Activated CD8-positive, alpha-beta memory T cell treated with anti-CD3 and anti-CD28 coated beads for 1 hour (primary cell): ENCODE measurements at places on chromosomes 7 and 10.

GRCh38 chr7:105805447-105806019, 70.9 kb downstream of the ATXN7L1 start:
- DNase-seq, result no peak

- no peak for DNase-seq
Observed at GRCh38 chr10:97861097-97861750, 11.6 kb downstream of the GOLGA7B start.

GRCh38 chr7:26467104-26467503, 175.4 kb downstream of the SNX10 start:
- DNase-seq, result no peak

DNA sequence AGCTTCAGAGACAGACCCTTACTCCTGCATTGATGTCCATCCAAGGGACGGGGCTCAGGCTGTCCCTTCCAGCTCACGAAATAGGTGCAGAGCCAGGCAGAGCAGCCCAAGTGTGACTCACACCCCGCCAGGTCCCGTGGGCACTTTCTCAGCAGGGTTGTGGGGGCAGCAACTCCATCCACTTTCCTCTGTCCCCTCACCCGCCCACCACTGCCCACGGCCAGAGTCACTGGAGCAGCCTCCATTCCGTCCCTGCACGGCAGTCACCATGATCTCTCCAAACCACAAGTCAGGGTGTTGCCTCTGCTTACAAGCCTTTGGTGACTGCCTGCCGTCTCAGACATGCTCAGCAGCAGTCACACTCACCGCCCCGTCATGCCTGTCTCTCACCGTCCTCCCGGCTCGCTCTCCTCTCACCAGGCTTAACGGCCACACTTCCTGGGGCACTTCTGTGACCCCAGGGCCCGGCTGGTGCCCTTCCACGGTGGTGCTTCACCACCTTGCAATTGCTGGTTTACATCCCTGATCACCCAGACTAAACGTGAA, 39.3 kb downstream of the CALML3 start:
- no peak for DNase-seq

GRCh38 chr10:69492091-69492745, 41.0 kb downstream of the TSPAN15 start:
- no peak for DNase-seq

DNA sequence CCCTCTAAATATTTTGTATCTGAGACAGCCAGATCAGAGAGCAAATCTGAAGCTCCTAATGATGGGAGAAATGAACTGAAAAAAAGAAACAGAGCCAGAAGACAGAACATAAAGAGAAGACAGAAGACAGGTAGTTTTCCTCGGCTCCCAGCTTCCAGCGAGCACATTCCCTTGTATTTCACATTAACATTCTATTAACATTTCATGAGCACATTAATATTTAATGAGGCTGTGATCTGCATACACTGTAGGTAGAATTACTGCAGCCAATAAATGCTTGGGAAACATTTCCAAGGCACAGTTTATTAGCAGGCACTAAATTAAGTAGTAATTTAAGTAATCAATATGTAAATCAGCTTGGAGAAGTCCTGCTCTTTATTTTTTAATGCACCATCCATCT, 349.9 kb downstream of the ELMO1 start:
- DNase-seq, result no peak

- DNase-seq, result no peak
Observed at GRCh38 chr7:16669581-16669980, 23.6 kb downstream of the BZW2 start.

DNA sequence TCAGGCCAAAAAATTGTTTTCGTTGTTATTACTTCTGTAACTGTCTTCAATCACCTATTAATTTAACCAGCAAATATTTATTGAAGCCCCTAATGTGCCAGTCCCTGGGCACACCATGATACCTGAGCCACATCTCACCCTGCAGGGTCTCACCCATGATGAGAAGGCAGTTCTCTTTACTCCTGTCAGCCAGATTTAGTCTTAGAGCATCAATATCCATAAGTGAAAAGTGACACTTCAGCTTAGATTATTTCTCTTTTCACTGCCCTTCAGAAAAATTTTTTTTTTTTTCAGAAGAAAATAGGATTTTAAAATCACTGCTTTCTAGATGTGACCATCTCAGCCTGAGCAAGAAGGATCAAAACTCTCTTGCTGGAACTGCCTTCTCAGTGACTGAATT, 258.6 kb upstream of the NFE2L3 start:
- no peak for DNase-seq

- no peak for DNase-seq
Observed at GRCh38 chr10:30671026-30671616, 41.6 kb upstream of the LYZL2 start.

GRCh38 chr10:74743401-74743800, 83.0 kb upstream of the KAT6B start:
- DNase-seq, result no peak

DNA sequence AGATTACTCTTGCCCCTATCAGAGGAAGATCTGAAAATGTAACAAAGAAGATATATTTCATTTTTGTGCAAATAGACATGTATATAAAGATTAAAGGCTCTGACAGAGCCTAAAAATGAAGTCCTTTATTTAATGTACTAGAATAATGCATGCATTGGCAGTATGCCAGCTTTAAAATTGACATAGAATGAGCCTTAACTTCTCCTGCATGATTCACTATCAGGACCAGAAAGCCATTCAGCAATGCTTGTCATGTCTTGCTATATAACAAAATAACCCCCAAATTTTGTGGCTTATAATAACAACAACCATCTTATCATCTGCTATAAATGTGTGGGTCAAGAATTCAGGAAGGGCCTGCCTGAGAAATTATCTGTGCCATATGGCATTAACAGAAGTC, 411.9 kb downstream of the GRM8 start:
- DNase-seq, result no peak

GRCh38 chr10:73763343-73763742, 18.5 kb upstream of the CHCHD1 start:
- no peak for DNase-seq

GRCh38 chr10:34960983-34961382, 129.2 kb downstream of the CUL2 start:
- DNase-seq, result no peak

DNA sequence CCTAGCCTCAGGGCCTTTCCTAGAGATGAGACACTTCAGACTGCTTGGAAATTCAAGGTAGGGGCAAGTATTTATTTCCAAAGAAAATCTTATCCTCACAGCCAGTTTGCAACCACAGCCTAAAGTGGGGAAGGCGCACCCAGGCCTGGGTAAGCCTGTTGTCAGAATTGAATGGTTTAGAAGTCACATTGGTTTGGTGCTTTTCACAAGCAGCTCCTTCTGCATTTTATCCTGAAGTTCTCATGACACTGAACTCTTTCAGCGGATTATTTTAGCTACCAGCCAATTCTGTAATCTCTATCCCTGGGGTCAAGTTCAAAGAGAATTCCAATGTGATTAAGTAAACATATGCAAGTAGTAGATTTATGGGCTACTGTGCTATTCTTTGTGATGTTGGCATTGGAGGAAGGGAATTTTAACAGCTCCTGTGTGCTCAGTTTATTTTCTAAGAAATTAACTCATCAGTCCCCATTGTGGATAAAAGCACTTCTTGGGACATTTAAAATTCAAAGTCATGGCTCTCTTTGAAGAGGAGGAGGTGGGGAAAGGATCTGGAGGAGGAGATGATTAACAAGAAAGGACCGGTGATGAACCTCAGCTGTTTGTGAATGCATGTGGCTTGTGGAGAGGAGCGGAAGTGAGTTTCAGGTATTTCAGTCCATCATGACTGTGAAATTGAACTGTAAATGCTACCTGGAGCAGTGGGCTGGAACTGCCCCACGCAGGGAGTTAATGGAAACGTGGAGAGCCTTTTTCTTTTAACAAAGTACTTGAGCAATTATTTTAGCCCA, 90.2 kb upstream of the CACUL1 start:
- DNase-seq, result no peak

GRCh38 chr10:101495324-101495925, 92.6 kb downstream of the POLL start:
- no peak for DNase-seq

GRCh38 chr7:5591278-5591874, 167.7 kb upstream of the TNRC18 start:
- no peak for DNase-seq

GRCh38 chr7:140245611-140246105, 68.9 kb upstream of the KDM7A start:
- DNase-seq, result no peak

- no peak for DNase-seq
Observed at GRCh38 chr7:157926521-157927150, 589.8 kb downstream of the DNAJB6 start.

- peak; percentile 74 for DNase-seq
Observed at GRCh38 chr10:31031558-31032257, at the start of gene ZNF438. ZNF438 (minus strand) TSS chr10:31031865; CDS start chr10:30877034, 154,831 bp downstream.

GRCh38 chr7:96088579-96088978, 233.3 kb downstream of the SLC25A13 start:
- no peak for DNase-seq

DNA sequence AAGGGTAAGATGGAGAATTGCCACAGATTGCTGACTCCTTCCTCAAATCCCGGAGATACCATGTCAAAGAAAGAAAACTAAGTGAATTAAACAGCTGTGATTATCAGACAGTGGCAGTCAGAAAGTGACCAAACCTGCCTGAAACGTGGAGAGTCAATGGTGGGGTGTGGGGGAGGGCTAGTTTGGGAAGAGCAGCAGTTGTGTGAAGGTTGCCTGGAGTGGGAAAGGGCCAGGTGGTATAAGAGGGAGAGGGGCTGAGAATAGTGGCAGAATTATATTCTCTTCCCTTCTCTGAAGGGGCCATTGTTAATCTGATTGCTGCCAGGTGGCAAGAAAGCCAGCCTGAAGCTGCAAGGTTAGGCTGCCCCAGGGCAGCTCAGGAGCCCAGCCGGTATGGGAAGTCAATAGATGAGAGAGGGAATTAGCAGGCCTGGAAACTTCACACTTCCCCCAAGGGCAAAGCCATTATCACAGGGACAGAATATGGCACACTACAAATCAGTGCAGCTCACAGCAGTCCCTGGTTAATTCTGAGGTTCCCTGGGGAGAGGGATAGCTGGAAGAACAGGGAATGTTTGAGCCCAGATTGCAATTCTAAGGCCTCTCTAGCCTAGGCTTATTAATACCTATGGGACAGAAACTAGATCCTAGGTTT, 83.9 kb upstream of the ITGB1 start:
- DNase-seq, result no peak

GRCh38 chr7:111086532-111086931, 4.4 kb upstream of the LRRN3 start:
- DNase-seq, result no peak

- no peak for DNase-seq
Observed at GRCh38 chr7:51591223-51591622, 274.6 kb upstream of the COBL start.

GRCh38 chr10:98676895-98677294, 230.2 kb upstream of the HPS1 start:
- DNase-seq, result no peak

DNA sequence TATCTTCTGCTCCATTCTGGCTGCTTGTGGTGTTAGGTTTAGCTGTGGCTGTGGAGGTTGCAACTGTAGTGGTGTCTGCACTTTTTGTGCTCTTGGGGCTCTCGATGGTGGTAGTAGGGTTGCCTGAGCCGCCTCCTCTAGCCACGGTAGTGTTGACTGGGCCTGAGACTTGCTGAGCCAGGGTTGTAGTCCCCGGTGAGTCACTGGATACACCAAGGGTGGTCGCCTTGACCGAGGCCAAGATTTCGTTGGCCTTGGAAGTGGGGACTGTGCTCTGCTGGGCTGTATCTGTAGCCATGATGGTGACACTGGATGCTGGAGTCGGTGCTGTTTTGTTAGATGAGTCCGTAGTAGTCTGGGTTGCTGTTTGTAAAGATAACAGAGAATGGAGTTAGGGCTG, 45.4 kb downstream of the PODXL start:
- DNase-seq, result no peak

GRCh38 chr10:62732841-62733653, 71.5 kb upstream of the ADO start:
- peak; percentile 18 for DNase-seq

DNA sequence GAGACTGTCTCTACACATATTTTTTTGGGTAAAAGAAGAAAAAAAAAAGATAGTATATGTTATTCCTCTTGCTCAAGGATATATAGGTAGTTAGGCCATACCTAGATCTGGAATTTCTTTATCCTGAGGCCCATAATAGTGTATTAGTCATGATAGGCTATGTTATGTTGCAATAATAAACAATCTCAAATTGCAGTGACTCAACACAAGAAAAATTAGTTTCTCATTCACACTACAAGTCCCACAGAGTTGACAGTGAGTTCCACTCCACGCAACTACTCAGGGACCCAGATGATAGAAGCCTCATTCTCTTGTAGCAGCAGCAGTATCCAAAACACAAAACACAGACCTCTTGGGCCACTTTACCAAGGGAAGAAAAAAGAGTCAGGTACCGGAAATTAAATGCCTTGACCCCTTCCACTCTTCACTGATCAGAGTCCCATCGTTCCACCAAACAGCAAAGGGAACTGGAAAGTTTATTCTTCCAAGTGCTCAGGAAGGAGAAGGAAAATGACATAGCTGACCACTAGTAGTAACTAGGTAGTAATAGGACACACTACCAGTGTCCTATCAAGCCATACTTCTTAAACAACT, 7.4 kb upstream of the C10orf67 start:
- DNase-seq, result no peak

DNA sequence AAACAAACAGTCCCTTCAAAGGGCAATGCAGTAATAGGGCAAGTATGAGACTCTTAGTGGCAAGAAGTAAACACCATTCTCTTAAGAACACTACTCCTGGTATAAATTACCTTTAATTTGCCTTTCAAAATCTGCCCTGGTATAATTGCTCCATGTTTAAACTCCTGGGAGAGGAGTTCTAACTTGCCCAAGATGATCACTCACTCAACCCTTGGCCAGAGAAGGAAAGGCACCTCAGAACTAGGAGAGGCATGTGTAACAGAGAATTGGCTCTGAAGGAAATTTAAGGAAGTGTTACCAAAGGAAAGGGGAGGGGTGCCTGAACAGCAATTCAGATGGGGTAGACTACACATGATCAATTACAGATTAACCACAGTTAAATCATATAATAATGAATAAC, 1173.6 kb upstream of the SORCS1 start:
- DNase-seq, result no peak

- no peak for DNase-seq
Observed at GRCh38 chr7:157693071-157693520, 356.3 kb downstream of the DNAJB6 start.

DNA sequence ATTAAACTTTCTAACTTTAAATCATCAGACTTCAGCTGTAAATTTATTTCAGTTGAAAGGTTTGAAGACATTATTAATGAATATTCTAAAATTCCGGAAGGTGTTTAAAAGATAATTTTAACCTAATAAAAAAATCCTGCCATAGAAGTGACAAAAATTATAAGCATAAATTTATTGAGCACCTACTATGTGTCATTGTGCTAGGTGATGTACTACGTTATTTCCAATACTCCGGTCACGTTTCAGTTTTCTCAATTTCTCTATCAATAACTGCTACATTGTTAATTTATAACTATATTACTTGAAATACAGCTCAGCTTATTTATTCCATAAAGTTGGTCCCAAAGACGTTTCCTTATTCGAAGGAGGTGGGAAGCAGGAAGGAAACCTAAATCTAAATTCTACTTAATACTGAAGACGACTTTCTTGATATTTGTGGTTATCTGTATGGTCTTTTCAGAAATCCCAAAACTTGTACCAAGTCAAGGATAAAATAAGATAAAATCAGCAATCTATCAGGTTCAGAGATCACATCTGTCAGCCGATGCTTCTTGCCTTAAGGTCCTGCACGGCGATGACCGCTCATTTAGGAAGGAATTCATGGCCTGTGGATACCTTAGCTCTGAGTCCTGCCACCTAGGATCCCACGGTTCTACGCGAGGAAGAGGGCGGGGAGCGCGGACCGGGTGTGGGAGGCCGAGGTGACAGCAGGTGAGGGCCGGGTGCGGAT, 1.2 kb upstream of the ZEB1 start:
- DNase-seq, result peak; percentile 49
